ENCODE measurements at places on chromosomes 2 and 18.
A peak's percentile ranks its signal among the peaks of the same experiment; 100 is the strongest.

DNA sequence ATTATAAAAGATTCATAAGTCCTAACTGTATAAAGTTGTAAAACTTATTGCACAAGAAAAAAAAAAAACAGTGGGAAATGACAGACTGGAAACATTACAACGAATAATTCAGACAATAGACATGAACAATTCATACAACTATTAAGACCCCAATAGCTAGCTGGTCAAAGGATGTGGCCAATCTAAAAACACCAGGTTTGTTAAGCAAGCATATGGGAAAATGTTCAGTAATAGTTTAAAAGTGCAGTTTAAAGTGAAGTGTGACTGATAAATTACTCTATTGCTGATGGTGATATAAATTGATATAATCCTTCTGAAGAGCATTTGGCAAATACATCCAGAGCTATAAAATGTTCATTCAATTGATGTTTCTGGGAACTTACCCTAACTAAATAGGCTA lies 289.0 kb downstream of the CAMKMT start:
- DNase-seq, result no peak

- DNase-seq, result no peak
Observed at GRCh38 chr2:28507796-28508764, 12.2 kb downstream of the PLB1 start.

DNA sequence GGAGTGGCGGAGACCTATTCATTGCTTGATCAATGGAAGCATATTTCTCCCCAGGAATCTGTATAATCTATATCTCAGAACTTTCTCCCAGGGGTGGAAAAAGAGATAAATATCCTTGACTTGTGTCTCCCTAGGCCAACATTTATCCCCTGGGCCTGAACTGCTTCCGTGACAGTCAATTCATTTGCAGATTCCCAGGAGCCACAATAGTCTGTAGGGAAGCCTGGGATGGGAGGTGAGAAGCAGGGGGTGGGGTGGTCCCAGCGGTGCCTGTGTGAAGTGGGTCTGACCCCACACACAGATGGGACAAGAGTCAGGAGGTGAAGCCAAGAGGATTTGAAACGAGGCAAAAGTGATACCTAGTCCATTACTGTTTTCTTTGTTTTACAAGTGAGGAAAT lies 166.8 kb downstream of the DPP10 start:
- DNase-seq, result no peak

- peak; percentile 31 for DNase-seq
Observed at GRCh38 chr2:29114946-29115609, at the start of gene CLIP4. Gene CLIP4, plus strand, starts transcription at chr2:29115415. Its CDS starts 5,974 bp downstream, at chr2:29121389.

- DNase-seq, result no peak
Observed at GRCh38 chr2:19490846-19491435, 132.5 kb upstream of the OSR1 start.

- no peak for DNase-seq
Observed at GRCh38 chr18:51727780-51728179, 530.3 kb upstream of the MEX3C start.

DNA sequence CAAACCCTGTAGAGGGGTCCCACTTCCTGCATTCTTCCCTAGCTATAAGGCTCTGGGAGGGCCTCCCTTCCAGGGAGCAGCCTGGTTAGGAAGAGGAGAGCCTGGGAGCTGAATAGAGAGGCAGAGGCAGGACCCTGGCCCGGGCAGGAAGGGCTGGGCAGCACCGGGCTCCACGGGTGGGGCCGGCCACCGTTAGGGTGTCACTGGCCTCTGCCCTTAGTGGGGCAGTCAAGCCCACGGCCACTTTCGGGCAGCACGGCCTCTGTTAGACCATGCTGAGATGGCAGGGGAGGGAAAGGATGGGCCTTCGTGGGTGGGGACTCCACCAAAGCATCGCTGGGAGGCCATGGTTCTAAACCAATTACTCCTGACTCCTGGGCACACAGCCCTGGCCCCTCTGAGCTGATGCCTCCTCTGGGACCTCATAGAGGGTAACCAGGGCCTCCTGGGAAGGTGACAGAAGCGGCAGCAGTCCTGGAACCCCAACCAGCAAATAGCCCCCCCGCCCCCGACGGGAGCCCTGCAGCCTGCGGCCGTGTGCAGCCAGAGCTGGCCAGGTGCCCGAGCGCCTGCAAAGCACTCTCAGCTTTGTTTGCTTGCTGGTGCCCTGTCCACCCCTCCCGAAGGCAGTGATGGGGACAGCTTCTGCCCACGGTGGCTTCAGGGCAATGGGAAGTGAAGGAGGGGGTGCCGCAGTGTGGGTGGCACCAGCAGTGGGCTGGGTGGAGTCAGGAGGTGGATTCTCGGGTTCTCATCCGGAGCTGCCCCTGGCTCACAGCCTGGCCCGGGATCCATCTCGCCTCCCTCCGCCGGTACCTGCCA lies 16.3 kb upstream of the HPCAL1 start:
- no peak for DNase-seq

- no peak for DNase-seq
Observed at GRCh38 chr2:189860161-189860560, 75.9 kb downstream of the PMS1 start.

DNA sequence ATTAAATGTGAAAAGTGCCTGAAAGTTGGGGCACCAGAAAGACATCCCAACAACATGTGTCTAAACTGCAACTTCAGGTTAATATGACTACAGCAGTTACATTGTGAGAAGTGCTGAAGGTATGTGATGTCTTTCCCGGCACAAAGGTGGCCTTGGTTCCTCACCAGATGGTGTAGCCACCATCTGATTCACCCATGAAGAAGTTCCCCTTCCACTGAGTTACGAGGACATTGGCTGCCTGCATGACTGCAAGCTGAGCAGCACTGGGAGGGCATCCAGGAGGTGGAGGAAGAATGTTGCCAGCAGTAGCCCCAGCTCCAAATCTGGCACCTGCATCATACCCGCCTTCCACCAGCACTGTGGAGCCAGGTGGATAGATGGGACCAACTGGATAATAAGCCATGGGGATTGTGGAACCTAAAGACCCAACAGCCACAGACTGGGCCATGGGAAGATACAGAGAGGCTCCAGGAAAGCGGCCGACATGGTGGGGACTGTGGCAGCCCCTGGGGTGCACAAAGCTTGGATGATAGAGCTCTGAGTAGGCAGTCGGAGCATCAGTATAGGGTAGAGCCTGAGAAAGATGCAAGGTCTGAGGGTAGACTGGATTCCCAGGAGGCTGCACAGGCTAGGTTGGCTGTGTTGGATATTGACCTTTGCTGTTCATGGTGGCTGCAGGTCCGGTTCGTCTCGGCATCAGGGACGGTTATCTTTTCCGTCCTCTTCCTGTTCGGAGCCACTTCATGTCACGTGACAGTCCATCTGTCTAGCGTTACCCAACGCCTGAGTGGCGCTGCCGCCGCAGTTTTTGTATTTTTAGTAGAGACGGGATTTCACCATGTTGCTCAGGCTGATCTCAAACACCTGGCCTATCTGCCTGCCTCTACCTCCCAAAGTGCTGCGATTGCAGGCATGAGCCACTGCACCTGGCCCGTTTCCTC lies 36.9 kb downstream of the SUMO1 start:
- DNase-seq, result no peak

- DNase-seq, result no peak
Observed at GRCh38 chr2:95279435-95280035, 5.3 kb downstream of the PROM2 start.

DNA sequence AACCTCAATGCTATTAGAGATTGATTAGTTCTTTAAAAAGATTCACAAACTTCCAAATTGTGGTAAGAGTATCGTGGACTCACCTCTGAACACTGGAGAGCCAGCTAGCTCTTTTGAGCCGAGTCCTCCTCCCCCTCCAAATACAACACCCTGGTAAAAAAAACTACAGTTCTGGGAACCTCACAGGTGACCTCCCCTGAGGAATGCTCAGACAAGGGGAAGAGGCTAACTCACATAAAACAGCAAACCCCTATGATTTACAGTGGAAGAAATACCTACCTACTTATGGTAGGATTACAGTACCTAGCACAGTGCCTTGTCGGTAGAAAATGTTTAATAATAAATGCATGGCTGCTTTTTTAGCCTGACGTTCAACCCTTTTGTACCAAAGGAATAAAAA lies 8.4 kb downstream of the ZNF24 start:
- DNase-seq, result no peak

DNA sequence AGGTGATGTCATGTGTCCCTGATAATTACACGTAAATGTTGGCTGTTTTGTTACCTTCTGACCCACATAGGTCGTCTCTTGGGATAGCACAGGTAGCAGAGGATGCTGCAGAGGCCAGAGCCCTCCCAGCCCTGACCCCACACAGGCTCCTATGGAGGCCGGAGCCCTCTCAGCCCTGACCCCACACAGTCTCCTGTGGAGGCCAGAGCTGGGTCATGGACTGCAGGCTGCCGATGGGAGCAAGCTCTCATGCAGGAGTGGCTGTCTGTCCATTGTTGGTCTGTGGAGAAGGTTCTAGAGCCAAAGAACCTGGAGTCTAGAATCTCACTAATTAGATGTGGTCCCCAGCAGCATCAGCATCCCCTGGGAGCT lies 155.5 kb downstream of the LDLRAD4 start:
- DNase-seq, result no peak

DNA sequence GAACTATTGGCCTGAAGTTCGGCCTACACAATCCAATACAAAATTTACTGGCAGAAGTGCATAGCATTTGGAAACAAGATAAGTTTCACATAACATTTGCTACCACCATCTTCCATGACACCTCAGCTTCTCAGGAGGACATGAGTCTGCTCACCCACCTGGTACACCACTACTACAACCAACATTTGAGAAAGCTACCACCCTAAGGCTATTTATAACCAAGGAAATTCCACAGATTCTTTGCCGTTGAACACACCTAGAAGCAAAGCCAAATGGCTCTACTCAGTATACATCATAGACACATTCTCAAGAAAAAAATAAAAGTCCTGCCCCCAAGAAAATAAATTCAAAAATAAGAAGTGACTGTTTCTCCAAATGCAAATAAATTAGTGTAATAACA lies 145.3 kb downstream of the SPAG16 start:
- DNase-seq, result no peak

- DNase-seq, result no peak
Observed at GRCh38 chr2:204483608-204484081, 61.6 kb upstream of the PARD3B start.

GRCh38 chr18:23575309-23575651 lies 11.0 kb downstream of the NPC1 start:
- DNase-seq, result no peak

DNA sequence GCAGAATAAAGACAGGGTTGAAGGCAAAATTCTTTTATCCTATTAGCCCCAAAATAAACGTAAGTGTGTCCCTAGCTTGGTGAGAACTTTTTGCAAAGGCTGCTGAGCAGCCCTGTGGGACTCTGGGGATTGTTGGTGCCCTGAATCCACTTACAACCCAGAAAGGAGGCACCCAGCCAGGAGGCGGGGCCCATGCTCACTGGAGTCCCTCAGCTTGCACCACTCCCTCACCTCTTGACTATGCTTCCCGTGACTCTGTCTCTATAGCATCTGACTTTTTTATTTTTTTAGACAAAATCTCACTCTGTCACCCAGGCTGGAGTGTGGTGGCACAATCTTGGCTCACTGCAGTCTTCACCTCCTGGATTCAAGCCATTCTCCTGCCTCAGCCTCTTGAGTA lies 15.8 kb upstream of the COL6A3 start:
- DNase-seq, result no peak

DNA sequence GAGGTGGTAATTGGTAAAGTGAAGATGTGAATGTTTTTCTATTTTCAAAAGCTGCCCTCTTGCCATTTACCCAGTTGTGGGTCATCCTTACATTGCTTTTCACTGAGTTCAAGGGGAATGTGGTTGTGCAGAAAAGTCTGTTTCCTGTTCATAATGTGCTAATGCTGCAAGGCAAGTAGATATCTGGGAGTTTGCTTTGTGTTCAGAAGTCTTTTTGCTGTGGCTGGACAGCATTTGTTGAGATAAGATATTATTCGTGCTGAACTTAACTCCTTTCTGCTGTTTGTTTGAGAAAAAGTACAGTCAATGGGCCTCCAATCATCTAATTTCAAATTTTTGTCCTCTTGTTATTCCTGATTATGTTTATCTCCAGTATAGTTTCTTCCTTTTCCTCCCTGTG lies 263.2 kb downstream of the LTBP1 start:
- DNase-seq, result no peak

DNA sequence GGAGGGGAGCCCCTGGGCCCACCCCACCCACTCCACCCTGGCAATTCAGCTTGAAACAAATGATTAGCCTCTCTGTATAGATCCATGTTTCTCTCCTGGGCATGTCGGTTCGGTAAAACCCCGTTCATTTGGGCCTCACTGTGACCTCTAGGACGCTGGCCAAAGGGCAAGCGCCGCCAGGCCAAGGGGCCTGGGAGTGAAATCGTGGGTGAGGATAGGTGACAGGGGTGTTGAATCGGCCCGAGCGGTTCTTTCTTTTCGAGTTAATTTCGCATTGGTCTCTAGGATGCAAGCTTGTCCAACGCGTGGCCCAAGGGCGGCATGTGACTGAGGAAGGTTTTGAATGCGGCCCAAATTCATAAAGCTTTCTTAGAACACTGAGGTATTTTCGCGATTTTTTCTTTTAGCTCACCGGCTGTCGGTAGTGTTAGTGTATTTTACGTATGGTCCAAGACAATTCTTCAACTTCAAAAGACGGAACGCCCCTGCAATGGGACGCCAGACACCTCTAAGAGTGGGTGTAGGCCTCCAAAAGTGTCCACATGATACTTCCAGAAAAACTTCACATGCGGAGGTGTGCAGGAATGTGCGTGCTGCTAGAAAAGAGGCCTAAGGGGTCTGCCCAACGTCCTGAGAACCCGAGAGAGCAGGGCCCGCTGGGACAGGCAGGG lies 9.8 kb upstream of the ARID5A start:
- DNase-seq, result no peak

DNA sequence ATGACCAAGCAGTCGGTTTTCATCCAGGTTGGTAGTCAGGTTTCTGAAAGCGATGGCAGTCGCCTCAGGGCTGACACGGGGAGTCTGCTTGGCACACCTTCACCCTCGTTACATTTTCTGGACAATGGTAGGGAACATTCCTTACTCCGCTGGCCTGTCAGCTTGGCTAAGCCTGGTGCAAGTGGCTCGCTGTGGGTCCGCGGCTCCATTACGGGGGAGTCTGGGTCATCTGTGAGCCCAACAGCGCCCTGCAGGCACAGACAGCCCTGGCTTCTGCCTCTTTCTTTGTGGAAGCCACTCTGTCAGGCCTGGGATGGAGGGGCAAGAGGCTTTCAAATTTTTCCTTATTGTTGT lies 95.6 kb downstream of the HDAC4 start:
- DNase-seq, result no peak
